Kidney (tissue), 22 donors: ENCODE measurements at places on chromosomes 7 and 10.

GRCh38 chr10:130864961-130865818 is 446.3 kb downstream of the TCERG1L start:
- no peak for DNase-seq

DNA sequence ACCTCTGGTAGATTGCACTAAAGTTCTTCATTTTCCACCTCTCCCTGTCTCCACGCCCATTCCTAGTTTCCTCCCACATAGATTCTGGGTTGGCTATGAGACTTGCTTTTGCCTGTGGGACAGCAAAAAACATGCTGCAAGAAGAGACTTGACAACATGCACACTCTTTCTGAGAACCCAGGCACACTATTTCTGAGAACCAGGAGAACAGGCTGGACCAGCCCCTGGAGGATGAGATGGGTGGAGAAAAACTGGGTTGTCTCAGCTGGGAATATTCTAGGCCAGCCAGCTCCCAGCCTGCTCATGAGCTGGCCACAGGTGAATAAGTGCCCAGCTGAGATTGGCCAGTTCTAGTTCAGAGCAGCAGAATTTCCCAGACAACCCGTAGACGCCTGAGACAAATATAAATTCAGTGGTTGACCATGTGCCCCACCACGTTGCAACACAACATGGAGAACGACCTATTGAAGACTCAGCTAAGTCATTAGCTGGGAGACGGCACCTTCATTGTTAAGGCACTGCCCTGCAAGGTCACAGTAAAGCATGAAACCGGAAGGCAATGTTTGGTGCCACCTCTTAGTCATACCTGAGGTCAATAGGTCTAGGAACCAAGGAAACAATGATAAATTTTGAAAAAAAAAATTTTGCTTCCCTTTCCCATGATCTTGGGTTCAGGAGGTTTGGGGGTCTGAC is 92.7 kb upstream of the AKR1E2 start:
- DNase-seq, result no peak

DNA sequence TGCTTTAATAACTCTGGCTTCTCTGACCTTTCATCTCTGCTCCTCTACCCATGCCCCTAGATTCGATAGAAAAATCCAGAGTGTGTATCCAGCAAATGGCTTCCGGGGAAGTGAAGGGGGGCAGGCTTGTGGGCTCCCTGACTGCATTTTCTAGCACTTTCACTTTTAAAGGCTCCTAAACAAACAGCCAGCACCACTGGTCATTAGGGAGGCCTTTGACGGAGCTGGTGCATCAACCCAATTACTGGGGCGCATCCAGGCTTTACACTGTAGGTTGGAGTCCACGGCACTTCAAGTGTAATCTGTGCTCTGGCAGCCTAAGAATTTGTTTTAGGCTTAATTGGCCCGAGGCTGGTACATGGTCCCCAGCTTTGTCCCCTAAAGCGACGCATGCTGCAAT is 291.9 kb downstream of the GFRA1 start:
- peak; percentile 57 for DNase-seq

DNA sequence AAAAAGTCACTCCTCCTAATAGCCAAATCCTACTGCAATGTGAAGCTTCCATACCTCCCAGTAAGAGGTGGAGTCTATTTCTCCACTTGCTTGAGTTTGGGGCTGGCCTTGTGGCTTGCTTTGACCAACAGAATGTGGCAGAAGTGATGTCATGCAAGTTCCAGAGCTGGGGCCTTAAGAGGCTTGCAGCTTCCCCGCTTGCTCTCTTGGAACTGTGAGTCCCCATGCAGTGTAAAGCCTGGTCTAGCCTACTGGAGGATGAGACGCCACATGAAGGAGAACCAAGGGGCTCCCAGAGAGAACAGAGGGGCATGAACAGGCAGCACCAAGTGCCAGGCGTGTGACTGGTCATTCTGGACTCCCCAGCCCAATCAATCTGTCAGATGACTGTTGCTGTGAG is 58.6 kb upstream of the OPALIN start:
- DNase-seq, result no peak

DNA sequence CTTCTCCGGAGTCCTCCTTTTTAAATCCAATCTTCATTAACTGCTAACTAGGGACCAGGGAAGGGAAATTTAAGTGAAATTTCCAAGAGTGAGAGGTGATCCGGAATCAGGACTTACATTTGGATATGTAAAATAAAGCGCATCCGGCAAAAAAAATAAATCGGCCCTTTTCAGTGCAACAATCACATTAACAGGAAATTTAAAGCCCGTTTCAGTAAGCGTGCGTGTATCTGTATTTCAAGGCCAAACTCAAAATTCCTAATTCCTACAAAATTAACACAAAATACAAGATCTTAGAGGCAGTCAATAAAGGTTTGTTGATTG is 771 bp downstream of the DNAJC9 start:
- no peak for DNase-seq

- no peak for DNase-seq
Measured at GRCh38 chr10:91975438-91975837, 51.9 kb downstream of the BTAF1 start.

- DNase-seq, result no peak
Measured at GRCh38 chr7:46622251-46622650, 701.2 kb upstream of the IGFBP3 start.

GRCh38 chr10:21194510-21194993 is 297.4 kb upstream of the NEBL start:
- DNase-seq, result peak; percentile 49

DNA sequence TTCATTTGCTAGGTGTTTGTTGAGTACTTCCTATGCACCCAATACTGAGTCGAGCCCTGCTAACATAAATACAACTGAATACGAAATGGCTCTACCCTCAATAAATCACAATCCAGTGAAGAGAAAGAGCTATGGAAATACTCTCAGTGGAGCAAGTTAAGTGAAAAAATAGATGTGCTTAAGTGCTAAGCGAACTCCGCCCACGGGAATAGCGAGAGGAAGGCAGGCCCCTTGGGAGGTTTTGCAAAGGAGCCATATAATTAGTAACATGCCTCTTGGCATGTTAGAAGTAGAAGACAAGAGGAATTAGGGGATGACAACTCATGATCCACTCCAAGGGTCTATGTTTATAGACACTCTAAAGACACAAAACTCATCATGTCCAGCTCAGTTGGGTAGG is 42.8 kb upstream of the TSPAN33 start:
- no peak for DNase-seq

- no peak for DNase-seq
Measured at GRCh38 chr10:77074104-77074624, 563.4 kb downstream of the KCNMA1 start.

DNA sequence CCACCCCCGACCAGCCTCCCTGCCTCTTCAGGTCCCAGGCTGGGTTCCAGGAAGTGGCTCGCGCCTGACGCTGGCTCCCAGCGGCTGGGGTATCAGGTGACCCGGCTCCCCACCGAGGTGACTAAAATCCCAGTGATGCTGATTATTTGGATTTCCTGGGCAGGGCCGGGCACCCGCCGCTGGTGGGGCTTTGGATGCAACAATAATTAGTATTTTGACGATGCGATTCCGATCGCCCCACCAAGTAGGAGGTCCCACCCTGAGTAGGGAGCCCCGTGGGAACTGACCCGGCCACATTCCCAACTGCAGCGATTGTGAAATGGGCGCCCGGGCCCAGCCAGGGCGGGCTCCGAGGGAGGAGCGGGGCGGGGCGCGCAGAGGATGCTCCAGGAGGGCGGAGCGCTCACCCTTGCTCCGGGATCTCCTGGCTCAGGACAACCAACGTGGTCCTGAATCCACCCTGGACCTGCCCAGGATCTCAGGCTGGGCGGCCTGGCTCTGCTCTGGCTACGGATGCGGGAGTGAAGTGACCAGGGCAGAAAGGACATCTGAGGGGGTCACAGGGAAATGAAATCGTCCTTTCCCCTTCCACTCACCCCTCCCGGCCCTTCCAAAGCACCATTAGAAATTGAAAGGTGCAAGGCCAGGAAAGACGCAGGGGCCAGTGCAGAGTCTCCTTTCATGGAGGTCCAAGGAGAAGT is 32.6 kb downstream of the DUSP5 start:
- DNase-seq, result peak; percentile 46

GRCh38 chr7:158125721-158126120 is 461.9 kb downstream of the PTPRN2 start:
- DNase-seq, result no peak

- DNase-seq, result no peak
Measured at GRCh38 chr7:67788669-67789068, 792.0 kb downstream of the TYW1 start.

GRCh38 chr7:134966691-134967090 is 19.6 kb upstream of the AGBL3 start:
- DNase-seq, result no peak

GRCh38 chr10:21195252-21195651 is 298.1 kb upstream of the NEBL start:
- DNase-seq, result no peak

DNA sequence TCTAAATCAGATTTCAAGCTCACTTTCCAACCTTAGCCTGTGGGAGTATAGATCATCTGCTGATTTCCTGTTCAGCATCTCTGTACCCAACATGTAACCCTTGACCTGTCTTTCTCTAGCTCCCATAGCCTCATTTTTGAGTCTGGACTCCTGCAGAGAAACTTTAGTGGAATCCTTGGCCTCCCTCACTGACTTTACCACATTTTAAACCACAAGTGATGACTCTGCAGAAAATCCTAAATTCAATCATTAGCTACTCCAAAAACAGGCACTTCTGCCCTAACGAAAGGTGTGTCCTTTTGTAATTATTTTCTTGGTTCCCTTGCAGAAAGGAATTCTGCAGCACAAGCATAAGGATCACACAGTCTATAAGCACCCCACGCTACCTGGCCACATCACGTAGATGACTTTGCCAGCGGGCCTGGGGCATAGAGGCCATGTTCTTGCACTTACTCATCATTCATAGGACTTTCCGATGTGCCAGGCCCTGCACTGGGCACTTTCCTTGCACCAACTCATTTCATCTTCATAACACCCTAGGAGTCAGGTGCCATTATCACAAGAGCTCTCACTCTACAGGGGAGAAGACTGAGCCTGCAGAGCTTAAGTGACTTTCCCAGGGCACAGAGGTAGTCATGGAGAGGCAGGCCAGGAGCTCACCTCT is 57.2 kb upstream of the OPALIN start:
- no peak for DNase-seq

DNA sequence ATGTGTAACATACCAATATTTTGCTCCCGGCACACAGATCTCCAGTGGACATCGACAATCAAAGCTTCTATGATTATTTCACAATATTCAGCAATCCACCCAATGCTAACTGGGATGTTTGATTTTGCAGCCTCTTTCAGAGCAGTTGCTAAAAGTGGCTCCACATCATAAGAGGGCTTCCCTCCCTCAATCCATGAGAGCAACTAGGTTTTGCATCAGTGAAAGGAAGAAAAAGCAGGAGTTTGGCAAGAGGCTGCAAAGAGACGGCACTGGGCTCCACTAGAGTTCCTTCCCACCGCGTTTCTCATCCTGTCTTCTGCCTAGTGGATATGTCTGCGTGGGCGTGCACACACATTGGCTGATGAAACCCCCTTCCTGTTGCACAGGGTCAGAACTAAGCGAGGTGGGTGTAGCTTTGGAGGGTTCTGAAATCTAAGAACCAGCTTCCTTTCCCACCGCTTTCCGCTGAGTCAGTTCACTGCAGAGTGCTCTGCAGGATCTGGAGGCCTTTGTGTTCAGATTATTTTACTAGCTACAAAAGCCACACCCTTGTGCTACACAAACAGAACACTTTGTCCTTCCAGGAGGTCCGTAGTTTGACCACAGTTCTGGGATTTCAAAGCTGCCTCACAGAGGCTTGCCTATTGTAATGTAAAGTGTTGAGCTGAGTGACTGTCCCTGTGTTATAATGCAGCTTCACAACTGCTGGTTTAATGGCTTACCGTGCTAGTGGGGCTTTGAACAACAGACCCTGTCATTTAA is 28.1 kb downstream of the ARL4A start:
- DNase-seq, result peak; percentile 53

- no peak for DNase-seq
Measured at GRCh38 chr10:29917311-29917710, 142.1 kb downstream of the JCAD start.

- DNase-seq, result no peak
Measured at GRCh38 chr7:123140561-123140960, 59.2 kb downstream of the SLC13A1 start.

- no peak for DNase-seq
Measured at GRCh38 chr7:156157409-156158012, 345.2 kb upstream of the SHH start.

DNA sequence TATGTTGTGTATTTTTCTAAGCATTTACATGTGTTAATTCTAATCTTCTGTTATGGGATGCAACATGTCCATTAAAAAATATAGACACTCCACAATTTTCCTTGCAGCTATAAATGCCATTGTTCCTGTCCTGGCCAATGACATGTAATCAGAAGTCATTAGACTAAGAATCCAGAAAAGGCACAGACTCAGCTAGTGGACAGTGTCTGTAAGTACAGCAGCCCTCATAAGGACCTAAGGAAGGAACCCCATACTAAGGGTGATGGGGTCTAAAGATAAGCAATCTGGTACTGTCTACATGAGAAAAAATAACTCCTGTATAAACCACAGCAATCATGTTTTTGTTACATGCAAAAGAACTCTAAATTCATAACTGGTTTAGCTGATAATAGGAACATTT is 115.9 kb downstream of the GPR85 start:
- DNase-seq, result no peak

GRCh38 chr10:5343979-5344378 is 20.8 kb upstream of the UCN3 start:
- DNase-seq, result no peak

DNA sequence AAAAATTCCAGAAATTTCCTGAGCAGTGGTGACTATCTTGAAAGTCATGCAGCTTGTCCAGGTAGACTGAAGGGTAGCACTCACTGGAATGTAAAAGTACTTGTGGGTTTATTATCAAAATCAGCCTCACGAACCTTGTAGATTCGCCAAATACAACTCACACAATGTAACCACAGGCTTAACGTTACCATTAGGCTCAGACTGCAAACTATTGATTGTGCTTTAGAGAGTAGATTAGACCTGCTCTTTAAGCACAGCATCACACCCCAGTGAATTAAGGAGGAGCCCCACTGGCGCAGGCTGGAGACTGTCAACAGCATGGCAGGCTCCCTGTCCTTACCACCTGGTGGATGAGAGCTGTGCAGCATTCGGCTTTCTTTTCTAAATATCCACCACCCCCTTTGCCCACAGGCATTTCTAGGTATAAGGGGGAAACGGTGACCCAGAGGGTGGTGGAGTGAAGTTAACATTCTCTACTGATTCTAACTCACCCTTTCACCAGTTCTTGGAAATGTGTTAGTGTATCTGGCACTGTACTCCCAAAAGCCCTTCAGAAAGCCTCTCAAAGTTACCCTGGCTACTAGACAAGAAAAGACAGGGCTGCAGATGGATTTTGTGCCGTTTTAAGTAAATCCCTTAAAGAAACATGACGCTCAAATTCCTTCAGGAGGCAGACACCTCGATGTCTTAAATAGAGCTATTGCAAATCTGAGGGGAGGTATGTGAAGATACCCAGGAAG is 56.6 kb downstream of the GSDME start:
- no peak for DNase-seq
